Glomerular endothelial cell (primary cell): ENCODE measurements at places on chromosomes 3 and 15. TPM values are rescaled to one million over a fixed set of nuclear protein-coding genes. Genes with fewer than 3 reads are reported as not detected.

GRCh38 chr3:19436746-19437145, 288.4 kb downstream of the KCNH8 start:
- no peak for DNase-seq

DNA sequence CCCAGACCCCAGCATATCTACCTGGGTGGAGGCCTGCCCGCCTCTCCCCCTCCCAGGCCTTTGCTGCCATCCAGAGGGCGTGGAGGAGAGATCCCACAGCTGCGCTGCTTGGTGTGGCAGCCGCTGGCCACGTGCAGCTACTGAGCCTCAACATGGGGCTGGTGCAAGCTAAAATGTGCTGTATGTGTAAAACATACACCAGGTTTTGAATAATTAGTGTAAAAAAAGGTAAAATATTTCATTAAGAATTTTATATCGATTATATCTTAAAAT, 95.8 kb downstream of the SEC22A start:
- DNase-seq: no peak

- DNase-seq: no peak
Measured at GRCh38 chr3:8286086-8286485, 215.5 kb upstream of the LMCD1 start.

The ATP13A5 gene
- total RNA-seq: not detected in 2 replicates

- no peak for DNase-seq
Measured at GRCh38 chr3:14194865-14195264, 16.2 kb downstream of the LSM3 start.

The GOLGA8M gene
- 0.39 and 2.3 TPM in 2 replicates for total RNA-seq

DNA sequence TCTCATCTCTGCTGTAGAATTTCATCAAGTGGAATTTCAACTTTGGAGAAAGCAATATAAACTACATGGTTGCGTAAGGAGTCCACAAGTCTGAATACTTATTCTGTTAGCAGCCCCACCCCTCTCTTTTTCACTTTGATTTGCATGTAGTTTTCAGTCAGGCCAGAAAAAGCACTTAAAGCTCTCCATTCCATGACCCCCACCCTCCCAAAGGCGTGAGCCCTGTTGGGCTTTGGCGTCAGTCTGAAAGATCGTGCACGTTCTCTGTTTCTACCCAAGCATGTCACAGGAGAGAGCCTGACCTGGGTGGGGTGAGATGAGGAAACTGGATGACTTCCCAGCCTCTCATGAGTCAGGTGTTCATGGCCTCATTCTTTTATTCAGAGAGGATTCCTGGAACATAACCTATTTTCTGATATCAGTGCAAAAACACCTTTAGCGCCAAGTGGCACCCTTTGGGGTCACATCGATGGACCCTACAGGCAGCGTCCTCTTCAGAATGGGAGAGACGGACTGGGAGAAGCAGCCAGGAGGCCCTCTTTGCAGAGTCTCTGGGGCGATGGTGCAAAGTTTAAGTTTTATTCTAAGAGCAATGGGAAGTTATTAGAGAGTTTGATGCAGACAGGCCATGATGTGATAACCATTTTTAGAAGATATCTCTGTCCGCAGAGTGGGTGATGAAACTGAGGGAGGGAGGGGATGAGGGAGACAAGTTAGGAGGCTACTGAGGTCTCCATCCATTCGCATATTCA, 55.8 kb downstream of the LSM3 start:
- no peak for DNase-seq

DNA sequence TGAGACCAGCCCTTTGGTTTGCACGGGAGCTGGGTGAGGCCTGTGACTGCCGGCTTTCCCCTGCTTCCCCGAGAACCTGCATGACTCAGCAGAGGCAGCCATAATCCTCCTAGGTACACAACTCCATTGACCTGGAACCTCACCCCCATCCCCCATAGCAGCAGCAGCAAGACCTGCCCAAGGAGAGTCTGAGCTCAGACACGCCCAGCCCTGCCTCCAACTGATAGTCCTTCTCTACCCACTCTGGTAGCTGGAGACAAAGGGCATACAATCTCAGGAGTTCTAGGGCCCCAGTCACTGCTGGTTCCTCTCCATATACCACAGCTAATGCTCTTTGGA, 141.0 kb upstream of the ARHGEF26 start:
- no peak for DNase-seq

The XIRP1 gene
- not detected in 2 replicates for total RNA-seq

The CORO2B gene
- total RNA-seq: 7.8 and 10.9 TPM in 2 replicates

- DNase-seq: no peak
Measured at GRCh38 chr3:187551416-187551815, 118.8 kb downstream of the SST start.

- DNase-seq: no peak
Measured at GRCh38 chr3:25335356-25335755, 92.7 kb upstream of the RARB start.

The CAMP gene
- not detected in 2 replicates for total RNA-seq

GRCh38 chr3:12473511-12473910, 10.8 kb upstream of the TSEN2 start:
- DNase-seq: no peak

- peak; percentile 55 for DNase-seq
Measured at GRCh38 chr3:40580494-40581091, 55.8 kb downstream of the ZNF621 start.

GRCh38 chr15:98907927-98908471, 99.6 kb downstream of the PGPEP1L start:
- no peak for DNase-seq

DNA sequence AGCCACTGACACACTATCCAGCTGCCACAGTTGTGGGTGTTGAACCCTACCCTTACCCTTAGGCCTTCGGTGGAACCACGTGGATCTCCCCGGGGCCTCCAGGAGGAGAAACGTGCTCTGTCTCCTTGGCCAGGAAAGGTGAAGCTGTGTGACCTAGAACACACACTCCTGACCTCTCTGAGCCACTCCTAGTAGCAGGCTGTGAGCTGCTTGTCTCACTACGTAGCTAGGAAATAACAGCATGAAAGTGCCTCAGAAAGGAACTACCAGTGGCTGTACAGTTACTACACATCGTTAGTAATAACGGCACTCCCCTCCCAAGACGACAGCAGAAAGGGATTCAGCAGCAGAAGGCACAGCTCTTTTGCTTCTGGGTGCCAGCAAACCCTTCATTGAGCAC, 36.2 kb upstream of the SLC6A6 start:
- no peak for DNase-seq

GRCh38 chr3:148932972-148933371, 58.4 kb upstream of the GYG1 start:
- no peak for DNase-seq

- no peak for DNase-seq
Measured at GRCh38 chr3:116969135-116969534, 259.6 kb downstream of the TUSC7 start.

DNA sequence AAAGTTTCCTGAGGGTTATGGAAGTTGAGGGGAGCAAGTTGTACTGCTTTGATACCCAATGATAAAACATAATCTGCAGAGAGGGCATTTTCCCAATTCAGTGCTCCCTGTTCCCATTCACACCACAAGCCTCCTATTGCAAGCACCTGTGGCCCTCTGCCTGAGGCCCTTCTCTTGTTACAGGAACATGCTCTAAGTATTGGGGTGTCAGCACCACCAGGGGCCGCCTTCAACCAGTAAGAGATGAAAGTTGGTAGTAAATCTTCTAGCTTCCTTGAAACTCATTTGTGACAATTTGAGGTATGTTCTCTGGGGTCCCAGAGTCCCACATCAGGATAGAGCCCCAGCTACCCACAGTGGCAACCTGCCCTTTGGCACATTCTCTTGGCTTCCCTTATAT, 265.4 kb upstream of the ARHGEF26 start:
- no peak for DNase-seq

DNA sequence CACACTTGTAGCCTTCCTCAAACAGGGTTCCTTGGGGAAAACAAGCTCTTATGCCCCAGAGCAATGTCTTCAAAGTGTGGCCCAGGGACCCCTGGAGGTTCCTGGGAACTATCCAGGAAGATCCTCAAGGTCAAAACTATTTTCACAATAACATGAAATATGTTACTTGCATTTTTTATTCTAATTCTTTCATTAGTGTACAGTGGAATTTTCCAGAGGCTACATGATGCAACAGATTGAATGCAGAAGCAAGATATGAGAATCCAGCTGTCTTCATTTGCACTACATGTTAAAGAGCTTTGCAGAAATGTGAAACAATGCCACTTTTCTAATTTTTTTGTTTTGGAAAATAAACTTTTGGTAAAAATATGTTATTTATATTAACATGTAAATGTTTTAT, 190.9 kb downstream of the SLC9A9 start:
- no peak for DNase-seq

DNA sequence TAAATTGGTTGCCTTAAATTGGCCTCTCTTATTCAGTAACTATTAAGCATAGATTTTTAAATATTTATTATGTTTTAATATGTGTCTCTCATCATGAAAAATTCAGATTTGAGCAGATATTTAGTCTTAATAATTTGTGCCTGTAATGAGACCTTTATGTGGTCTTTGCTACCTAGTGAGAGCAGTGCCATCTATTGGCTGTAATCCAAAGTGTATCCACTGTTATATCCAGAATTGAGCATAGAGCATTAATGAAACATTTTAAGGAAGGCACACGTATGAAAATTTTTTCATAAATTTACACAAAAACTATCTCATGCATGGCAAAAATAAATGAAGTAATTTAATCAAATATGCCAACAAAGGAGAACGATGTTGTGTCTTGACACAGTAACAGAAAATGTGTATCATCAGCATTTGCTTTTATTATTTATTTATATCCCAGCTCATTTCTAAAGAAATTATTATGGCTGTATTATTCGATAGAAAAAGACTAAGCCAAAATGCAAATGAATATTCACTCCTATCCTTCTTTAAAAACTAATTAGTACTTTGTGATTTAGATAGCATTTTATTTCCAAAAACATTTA, 203.5 kb downstream of the RSRC1 start:
- peak; percentile 7 for DNase-seq

The ABCC5 gene
- 6.3 and 12.2 TPM in 2 replicates for total RNA-seq

DNA sequence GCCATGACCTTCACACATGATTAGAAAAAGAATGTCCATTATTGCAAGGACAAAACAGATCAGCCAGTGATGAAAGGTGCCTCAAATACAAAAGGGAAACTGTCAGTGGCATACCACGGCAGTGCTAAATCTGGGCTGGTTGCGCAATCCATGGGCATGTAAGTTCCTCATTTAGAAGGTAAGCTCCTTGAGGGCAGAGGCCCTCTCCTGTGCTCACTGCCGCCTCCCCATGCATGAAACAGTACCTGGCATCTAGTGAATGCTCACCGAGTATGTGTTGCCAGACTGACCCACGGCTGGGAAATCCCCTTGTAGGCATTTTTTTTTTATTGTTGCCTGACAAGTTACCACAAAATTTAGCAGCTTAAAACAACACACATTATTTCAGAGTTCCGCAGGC, 312.1 kb upstream of the CHRM5 start:
- no peak for DNase-seq

DNA sequence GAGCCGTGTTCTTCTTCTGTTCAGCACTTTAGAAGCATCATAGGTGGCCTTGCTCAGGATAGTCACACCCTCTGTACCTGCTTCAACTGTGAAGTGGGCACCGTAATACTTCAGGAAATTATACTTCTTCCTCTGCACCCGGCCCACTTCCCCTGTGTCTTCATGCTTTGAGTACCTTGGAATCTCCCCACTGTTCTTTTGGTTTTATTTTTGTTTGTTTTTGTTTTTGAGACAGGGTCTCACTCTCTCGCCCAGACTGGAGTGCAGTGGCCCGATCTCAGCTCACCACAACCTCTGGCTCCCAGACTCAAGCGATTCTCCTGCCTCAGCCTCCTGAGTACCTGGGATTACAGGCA, 1.7 kb downstream of the P2RY14 start:
- no peak for DNase-seq

The EOGT gene
- total RNA-seq: 71.4 and 82.9 TPM in 2 replicates

DNA sequence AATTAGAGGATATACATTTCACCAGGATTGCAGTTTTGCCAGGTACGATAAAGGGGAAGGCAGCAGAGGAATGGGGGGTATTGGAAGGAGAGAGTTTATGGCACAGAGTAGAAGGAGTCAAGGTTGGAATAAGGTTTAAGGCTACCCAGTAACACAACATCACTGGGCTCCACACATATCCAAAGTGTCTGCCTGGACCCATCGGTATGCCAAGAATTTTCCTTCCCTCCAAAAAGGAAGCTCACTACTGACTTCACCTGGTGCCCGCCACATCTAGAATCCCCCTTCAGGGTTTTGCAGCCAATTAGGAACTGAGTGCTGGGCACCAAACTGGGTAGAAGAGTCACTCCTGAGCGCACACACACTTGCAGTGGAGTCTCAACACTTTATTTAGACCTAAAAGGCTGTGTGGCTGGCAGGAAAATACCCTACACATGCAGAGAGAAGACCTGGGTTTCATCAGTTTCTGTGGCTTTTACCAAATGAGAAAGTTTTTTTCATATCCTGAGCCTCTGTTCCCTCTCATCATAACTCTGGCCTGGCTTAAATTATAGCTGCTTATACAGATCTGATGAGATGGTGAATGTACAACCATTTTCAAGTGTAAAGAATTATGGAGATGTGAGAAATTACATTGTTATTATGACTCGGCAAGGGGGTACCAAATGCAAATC, 190.8 kb upstream of the LPP start:
- no peak for DNase-seq

The POMGNT2 gene
- total RNA-seq: 15.1 and 15.3 TPM in 2 replicates

The SLC27A2 gene
- 0.06 TPM in 1 of 2 replicates, not detected in the other for total RNA-seq

The OPA1 gene
- total RNA-seq: 34.3 and 68.2 TPM in 2 replicates

DNA sequence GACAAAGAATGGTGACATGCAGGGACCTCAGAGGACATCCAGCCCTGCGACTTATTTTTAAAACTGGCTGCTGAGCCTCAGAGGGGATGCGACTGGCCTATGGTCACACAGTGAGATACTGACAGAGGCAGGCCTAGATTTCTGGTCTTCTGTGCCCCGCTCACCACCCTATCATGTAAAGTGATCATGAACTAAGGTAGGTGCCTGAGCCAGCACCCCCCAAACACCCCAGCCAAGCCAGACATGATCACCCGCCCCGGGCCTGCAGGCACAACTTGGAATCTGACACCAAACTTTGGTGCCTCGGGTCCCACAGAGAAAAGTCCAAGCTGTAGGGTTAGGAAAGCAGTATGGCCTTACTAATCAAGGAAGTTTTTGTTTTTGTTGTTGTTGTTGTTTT, 33.9 kb upstream of the HHATL start:
- no peak for DNase-seq

- no peak for DNase-seq
Measured at GRCh38 chr15:92596623-92597022, 59.0 kb downstream of the FAM174B start.

- DNase-seq: no peak
Measured at GRCh38 chr15:39462691-39463090, 118.2 kb upstream of the THBS1 start.

The CCDC39 gene
- total RNA-seq: 0.06 TPM in 1 of 2 replicates, not detected in the other
